Suprapubic skin (tissue), 4 donors: ENCODE measurements at places on chromosomes 2 and 18. TPM values are rescaled to one million over a fixed set of nuclear protein-coding genes. Genes with fewer than 3 reads are reported as not detected.
A peak's percentile ranks its signal among the peaks of the same experiment; 100 is the strongest.

- H3K27me3 ChIP-seq: no peaks in the 10 kb centered on the region
- H3K4me3 ChIP-seq: no peak overlapping the region
- no peaks in the 10 kb centered on the region for H3K4me1 ChIP-seq
- no peak for DNase-seq
- no peaks in the 10 kb centered on the region for H3K36me3 ChIP-seq
Observed at GRCh38 chr2:66050392-66050791, 384.5 kb upstream of the MEIS1 start.

GRCh38 chr2:190180313-190181122 is 118.0 kb upstream of the MSTN start:
- DNase-seq: peak; percentile 87
- no peaks in the 10 kb centered on the region for H3K27me3 ChIP-seq
- peak overlapping the region; percentile 93 for H3K27ac ChIP-seq
- peaks cover 17% of the 10 kb centered on the region for H3K4me1 ChIP-seq
- H3K36me3 ChIP-seq: no peaks in the 10 kb centered on the region

DNA sequence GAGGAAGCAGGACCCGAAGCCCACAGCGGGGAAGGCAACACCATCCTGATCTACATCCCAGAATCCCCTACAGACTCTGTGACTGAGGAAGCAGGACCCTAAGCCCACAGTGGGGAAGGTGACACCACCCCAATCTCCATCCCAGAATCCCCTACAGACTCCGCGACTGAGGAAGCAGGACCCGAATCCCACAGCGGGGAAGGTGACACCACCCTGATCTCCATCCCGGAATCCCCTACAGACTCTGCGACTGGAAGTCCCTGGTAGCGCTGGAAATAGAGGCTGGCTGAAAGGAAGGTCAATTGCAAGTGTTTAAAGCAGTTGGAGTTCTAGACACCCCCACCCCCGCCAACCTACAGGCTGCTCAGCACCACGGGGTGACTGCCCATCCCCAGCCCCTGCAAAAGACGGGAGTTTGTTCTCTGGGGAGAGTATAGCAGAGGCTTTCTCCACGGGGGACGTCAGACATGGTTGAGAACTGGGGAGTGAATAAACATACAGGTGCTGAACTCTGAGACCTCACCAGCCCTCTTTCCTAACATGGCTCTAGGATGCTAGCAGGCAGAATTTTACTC is 21.0 kb downstream of the CIB4 start:
- peak; percentile 71 for DNase-seq
- H3K27me3 ChIP-seq: peaks cover 34% of the 10 kb centered on the region
- H3K4me1 ChIP-seq: no peaks in the 10 kb centered on the region
- no peak overlapping the region for H3K4me3 ChIP-seq

GRCh38 chr2:240840435-240841060 is 20.5 kb upstream of the KIF1A start:
- no peaks in the 10 kb centered on the region for H3K4me1 ChIP-seq
- no peak overlapping the region for H3K4me3 ChIP-seq
- H3K27me3 ChIP-seq: peaks cover 22% of the 10 kb centered on the region
- H3K27ac ChIP-seq: no peak overlapping the region
- DNase-seq: no peak

GRCh38 chr2:43486603-43487002 is 109.2 kb downstream of the THADA start:
- H3K4me3 ChIP-seq: no peak overlapping the region
- H3K36me3 ChIP-seq: no peaks in the 10 kb centered on the region
- peaks cover 41% of the 10 kb centered on the region for H3K4me1 ChIP-seq
- no peak for DNase-seq
- H3K27ac ChIP-seq: peak overlapping the region; percentile 78

GRCh38 chr2:45844796-45845457 is 193.5 kb downstream of the PRKCE start:
- H3K27ac ChIP-seq: no peak overlapping the region
- H3K27me3 ChIP-seq: no peaks in the 10 kb centered on the region
- no peak overlapping the region for H3K4me3 ChIP-seq
- H3K4me1 ChIP-seq: peaks cover 35% of the 10 kb centered on the region
- no peak for DNase-seq

GRCh38 chr2:114261366-114261765 is 181.1 kb upstream of the DPP10 start:
- no peaks in the 10 kb centered on the region for H3K4me1 ChIP-seq
- no peak overlapping the region for H3K27ac ChIP-seq
- no peak for DNase-seq
- no peak overlapping the region for H3K4me3 ChIP-seq
- H3K27me3 ChIP-seq: no peaks in the 10 kb centered on the region

The IL36B gene
- total RNA-seq: 1.5 TPM

The EMILIN1 gene
- total RNA-seq: 6.9 TPM

The YWHAQ gene
- total RNA-seq: 171 TPM

The HTR2B gene
- not detected for total RNA-seq
